Midbrain (tissue), 1 donor: ENCODE measurements at places on chromosomes 13 and 19.

DNA sequence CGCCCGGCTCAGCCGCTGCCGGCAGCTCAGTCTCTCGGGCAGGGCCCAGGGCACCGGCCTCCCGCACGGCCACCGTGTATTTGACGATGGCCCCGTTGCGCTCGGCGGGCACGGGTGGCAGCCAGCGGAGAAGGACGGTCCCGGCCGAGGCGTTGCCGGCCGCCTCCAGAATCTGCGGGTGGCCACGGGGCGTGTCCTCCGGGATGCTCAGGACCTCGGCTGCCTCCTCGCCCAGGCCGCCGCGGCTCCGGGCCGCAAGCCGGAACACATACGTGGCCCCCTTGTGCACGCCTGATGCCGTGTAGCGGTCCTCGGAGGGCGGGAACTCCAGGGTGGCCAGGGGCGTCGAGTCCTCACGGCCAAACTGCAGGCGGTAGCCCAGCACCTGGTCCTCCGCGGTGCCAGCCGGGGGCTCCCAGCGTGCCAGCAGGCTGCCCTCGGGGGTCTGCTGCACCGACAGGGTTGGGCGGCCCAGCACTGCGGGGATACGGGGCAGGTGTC, 117.7 kb downstream of the PTPRS start:
- DNase-seq = no peak

GRCh38 chr13:79995334-79995733, 345.6 kb downstream of the SPRY2 start:
- no peak for DNase-seq

- no peak for DNase-seq
These were observed 696.6 kb downstream of the LIG4 start for GRCh38 chr13:107518780-107519179.

GRCh38 chr19:6707658-6708018, 12.8 kb downstream of the C3 start:
- DNase-seq = no peak
